ENCODE measurements at places on chromosomes 6 and 20. TPM values are rescaled to one million over a fixed set of nuclear protein-coding genes. Genes with fewer than 3 reads are reported as not detected.

Gene SAMD3
- not detected for total RNA-seq

DNA sequence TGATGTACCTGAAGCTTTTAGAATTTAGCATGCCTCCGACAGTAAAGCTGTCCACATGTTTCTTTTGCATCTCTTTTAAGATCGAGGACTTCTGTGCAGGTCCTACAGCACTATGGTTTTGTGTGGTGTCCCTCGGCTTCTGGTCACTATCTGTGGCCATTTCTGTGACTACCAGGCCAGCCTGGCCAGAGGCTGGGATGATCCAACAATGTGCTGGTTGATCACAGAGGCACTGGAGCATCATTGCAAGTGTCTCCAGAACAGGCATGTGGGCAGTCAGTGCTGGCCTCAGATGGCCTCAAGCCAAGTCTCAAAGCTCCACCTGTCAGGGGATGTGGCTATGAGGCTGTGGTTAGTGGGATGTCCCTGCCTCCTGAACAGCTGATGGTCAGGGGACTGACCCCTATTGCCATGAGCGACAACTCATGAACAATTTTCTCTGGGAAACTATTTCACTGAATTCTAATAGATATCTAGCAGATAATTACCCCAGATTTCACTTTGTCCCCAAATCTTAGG lies 136.6 kb downstream of the SYNDIG1 start:
- H3K4me3 ChIP-seq, result no peak overlapping the region
- no peaks in the 10 kb centered on the region for H3K27me3 ChIP-seq
- DNase-seq, result no peak
- H3K27ac ChIP-seq, result no peak overlapping the region
- no peaks in the 10 kb centered on the region for H3K36me3 ChIP-seq
- no peaks in the 10 kb centered on the region for H3K4me1 ChIP-seq

GRCh38 chr20:58579819-58580473 lies 64.7 kb upstream of the APCDD1L start:
- H3K4me1 ChIP-seq, result no peaks in the 10 kb centered on the region
- H3K4me3 ChIP-seq, result no peak overlapping the region
- no peaks in the 10 kb centered on the region for H3K27me3 ChIP-seq
- H3K36me3 ChIP-seq, result no peaks in the 10 kb centered on the region
- no peak overlapping the region for H3K27ac ChIP-seq

Gene RAMACL
- total RNA-seq, result 0.18 TPM

DNA sequence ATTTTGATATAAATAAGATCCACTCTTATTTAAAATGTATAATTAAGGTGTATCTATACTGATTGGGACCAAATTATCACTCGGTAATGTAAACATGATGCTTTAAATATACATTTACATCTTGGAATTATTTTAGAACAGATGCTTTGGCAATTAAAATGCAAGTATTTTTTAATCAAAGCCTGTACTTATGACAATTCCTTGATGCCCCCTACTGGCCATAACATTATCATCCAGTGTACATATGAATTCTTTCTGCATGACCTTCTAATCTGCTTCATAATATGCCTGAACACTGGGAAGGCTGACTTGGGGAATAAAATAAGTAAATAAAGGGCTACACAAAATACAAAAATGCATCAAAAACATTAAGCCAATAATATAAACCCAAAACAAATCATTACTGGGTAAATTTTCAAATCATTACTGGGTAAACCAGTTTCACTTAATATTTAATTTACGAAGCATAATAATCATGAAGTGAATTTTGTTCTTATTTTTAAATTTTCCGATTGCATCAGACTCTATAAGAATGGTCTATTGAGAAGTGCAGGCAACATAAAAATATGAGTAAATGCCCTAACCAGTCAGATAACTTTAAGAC lies 65.1 kb downstream of the CGA start:
- H3K36me3 ChIP-seq, result no peaks in the 10 kb centered on the region
- H3K4me1 ChIP-seq, result no peaks in the 10 kb centered on the region
- H3K4me3 ChIP-seq, result no peak overlapping the region
- DNase-seq, result no peak
- no peak overlapping the region for H3K27ac ChIP-seq

Gene SERAC1
- total RNA-seq, result 14.0 TPM

DNA sequence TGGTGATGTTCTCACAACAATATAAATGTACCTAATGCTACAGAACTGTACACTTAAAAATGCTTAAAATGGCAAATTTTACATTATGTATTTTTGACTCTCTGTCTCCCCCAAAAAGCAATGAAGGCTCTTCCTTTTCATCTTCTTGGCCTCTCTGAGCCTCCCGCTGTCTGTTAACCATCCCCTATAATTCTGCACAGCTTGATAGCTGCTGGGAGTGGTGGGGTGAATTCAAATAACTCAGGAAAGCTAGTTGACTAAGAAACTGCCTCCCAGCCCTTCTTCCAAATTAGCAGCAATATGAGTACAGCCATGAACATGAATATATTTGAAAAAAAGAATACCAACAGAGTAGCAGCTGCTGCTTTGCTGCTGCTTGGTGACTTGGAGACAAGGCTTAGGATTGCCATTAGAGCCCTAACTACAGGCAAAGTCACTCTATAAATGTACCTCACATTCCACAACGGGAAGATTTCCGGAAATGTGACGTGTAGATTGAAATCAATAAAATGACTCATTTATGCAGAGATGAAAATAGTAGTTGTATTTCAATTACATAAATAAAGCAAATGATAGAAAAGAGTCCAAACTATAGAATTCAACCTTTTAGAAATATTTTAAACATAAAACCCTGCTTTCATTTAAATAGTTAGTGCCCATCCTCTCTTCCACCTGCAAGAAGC lies 200.1 kb upstream of the HEY2 start:
- no peak for DNase-seq
- no peaks in the 10 kb centered on the region for H3K36me3 ChIP-seq
- no peak overlapping the region for H3K27ac ChIP-seq
- no peaks in the 10 kb centered on the region for H3K27me3 ChIP-seq
- H3K4me1 ChIP-seq, result peaks cover 10% of the 10 kb centered on the region

GRCh38 chr20:5056801-5057599 lies 55.7 kb upstream of the SLC23A2 start:
- H3K4me1 ChIP-seq, result no peaks in the 10 kb centered on the region
- no peaks in the 10 kb centered on the region for H3K27me3 ChIP-seq
- no peak overlapping the region for H3K4me3 ChIP-seq
- peak; percentile 19 for DNase-seq

DNA sequence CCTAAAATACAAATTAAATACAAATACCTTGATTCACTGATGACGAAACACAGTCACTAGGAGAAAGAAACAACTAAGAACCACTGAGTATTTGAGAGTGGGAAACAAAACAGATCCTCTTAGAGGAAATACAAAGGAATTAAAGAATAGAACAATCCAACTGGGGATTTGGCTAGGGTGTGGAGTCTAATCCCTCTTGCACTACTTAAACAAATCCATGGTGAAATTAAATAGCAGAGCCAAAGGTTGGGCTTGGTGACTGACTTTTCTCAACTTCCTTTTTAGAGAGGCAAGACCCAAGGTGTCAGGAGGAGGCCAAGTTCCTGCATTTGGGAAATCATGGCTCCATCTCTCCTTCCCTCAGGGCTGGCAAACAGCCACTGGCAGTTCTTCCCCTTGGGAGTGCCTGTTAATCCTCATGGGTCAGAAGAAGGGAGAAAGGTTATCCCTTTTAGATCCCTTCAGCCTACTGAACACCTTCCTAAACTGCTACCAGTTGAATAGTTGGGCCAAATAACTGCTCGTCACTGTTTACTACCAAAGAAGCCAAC lies 101.2 kb upstream of the TRAF3IP2 start:
- DNase-seq, result no peak
- H3K4me1 ChIP-seq, result peaks cover 19% of the 10 kb centered on the region
- no peaks in the 10 kb centered on the region for H3K27me3 ChIP-seq

GRCh38 chr6:4907602-4908001 lies 96.2 kb downstream of the RPP40 start:
- no peak for DNase-seq
- H3K27me3 ChIP-seq, result no peaks in the 10 kb centered on the region
- H3K27ac ChIP-seq, result no peak overlapping the region
- H3K4me3 ChIP-seq, result no peak overlapping the region
- no peaks in the 10 kb centered on the region for H3K36me3 ChIP-seq
- H3K4me1 ChIP-seq, result peaks cover 37% of the 10 kb centered on the region

DNA sequence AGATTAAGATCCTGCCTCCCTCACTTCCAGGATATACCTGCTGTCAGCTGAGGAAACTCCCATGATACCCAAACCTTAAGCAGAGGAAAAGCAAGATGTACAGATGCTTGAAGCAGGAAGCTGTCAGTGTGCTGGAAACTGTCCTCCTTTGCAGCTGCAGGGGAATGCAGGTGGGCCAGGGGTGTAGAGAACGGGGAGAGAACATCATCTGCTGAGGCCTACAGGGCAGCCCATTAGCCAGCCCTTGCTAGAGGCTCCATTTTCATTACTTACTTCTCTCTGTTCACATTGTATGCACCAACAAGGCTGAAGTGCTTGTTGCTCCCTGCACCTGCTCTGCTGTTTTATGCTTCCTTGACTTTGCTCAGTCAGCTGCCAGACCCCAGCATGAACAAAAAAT lies 119.1 kb downstream of the PRND start:
- H3K27me3 ChIP-seq, result no peaks in the 10 kb centered on the region
- H3K4me1 ChIP-seq, result no peaks in the 10 kb centered on the region
- no peaks in the 10 kb centered on the region for H3K36me3 ChIP-seq
- no peak overlapping the region for H3K27ac ChIP-seq
- no peak overlapping the region for H3K4me3 ChIP-seq
- DNase-seq, result no peak

DNA sequence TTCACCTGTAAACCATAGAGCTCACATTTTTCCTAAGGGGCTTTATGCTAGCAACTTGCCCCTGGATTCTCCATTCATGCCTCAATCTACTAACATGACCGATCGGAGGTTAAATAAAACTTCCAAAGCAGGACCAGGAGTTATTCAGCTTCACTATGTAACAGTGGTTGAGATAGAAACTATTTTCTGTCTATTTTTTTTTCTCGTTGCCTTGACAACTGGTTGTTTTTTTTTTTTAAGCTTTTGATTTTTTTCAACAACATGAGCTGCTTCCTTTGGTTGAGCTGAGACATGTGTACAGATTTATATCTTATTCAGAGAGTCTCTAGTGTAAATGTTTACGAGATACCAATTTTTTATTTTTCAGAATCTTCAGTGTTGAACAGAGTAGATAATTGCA lies 85.7 kb downstream of the SHLD1 start:
- H3K27me3 ChIP-seq, result no peaks in the 10 kb centered on the region
- H3K36me3 ChIP-seq, result no peaks in the 10 kb centered on the region
- no peak overlapping the region for H3K4me3 ChIP-seq

Gene MEP1A
- not detected for total RNA-seq

- H3K4me3 ChIP-seq, result no peak overlapping the region
- peaks cover 13% of the 10 kb centered on the region for H3K4me1 ChIP-seq
- no peaks in the 10 kb centered on the region for H3K27me3 ChIP-seq
- peaks cover 7% of the 10 kb centered on the region for H3K36me3 ChIP-seq
Measured at GRCh38 chr6:109165392-109165974, 70.2 kb downstream of the CEP57L1 start.

GRCh38 chr20:36117638-36118037 lies 36.9 kb upstream of the EPB41L1 start:
- no peaks in the 10 kb centered on the region for H3K27me3 ChIP-seq
- peak; percentile 19 for DNase-seq
- no peak overlapping the region for H3K27ac ChIP-seq
- H3K4me3 ChIP-seq, result no peak overlapping the region
- H3K4me1 ChIP-seq, result no peaks in the 10 kb centered on the region
- no peaks in the 10 kb centered on the region for H3K36me3 ChIP-seq

- no peaks in the 10 kb centered on the region for H3K36me3 ChIP-seq
- DNase-seq, result no peak
- peaks cover 4% of the 10 kb centered on the region for H3K4me1 ChIP-seq
- no peak overlapping the region for H3K4me3 ChIP-seq
Measured at GRCh38 chr6:38522322-38522721, 117.4 kb downstream of the BTBD9 start.

- H3K4me3 ChIP-seq, result no peak within 1 kb of the TSS
- no peak for DNase-seq
- H3K27me3 ChIP-seq, result peaks cover 7% of the 10 kb centered on the region
- no peaks in the 10 kb centered on the region for H3K4me1 ChIP-seq
- H3K36me3 ChIP-seq, result no peaks in the 10 kb centered on the region
Measured at GRCh38 chr6:29680904-29681303, at the start of gene ZFP57. Gene ZFP57 (minus strand): TSS chr6:29681152. CDS start chr6:29677003, 4,149 bp downstream.

DNA sequence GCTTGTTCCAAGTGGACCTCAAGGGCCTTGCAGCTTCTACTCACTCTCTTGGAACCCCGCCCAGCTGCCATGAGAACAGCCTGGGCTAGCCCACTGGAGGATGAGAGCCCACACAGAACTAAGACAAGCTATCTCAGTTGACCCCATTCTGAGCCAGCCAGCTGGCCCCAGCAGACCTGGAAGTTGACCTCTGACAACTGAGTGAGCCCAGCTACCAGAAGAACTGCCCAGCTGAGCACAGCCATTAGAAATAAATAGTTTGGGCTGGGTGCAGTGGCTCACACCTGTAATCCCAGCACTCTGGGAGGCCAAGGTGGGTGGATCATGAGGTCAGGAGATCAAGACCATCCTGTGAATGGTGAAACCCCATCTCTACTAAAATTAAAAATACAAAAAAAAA lies 37.1 kb downstream of the SNX5 start:
- no peaks in the 10 kb centered on the region for H3K36me3 ChIP-seq
- no peak overlapping the region for H3K4me3 ChIP-seq
- H3K27ac ChIP-seq, result no peak overlapping the region

- H3K27ac ChIP-seq, result no peak overlapping the region
- no peak overlapping the region for H3K4me3 ChIP-seq
- H3K27me3 ChIP-seq, result no peaks in the 10 kb centered on the region
- H3K36me3 ChIP-seq, result no peaks in the 10 kb centered on the region
Measured at GRCh38 chr6:64014595-64014994, 379.0 kb downstream of the PHF3 start.

Gene RAET1G
- 0.89 TPM for total RNA-seq

DNA sequence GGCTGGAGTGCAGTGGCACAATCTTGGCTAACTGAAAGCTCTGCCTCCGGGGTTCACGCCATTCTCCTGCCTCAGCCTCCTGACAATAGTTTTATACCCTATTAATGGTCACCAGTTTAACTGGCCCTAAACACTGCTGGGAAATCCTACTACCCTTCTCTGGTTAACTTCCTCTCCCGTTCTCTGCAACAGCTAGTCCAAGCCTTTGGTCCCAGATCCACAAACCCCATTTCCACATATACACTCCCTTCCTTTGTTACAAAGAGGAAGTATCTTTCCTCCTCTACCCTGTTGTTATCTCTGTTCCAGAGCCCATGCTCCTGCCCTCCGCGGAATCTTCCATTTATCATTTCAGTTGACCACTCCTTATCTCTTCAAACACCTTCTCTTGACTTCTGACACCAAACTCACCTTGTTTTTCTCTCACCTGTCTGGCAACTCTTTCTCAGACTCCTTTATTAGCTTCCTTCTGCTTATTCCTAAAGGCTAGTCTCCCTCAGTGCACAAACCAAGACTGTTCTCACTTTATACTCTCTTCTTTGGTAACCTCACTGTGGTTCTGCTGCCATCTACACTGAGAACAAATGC lies 25.0 kb upstream of the TBC1D22B start:
- no peaks in the 10 kb centered on the region for H3K27me3 ChIP-seq
- H3K4me3 ChIP-seq, result no peak overlapping the region
- no peak overlapping the region for H3K27ac ChIP-seq
- no peak for DNase-seq
- no peaks in the 10 kb centered on the region for H3K4me1 ChIP-seq
